ENCODE measurements at places on chromosomes 13 and 19.

- ATAC-seq = no peak
Measured at GRCh38 chr13:20801707-20802106, 27.9 kb upstream of the EEF1AKMT1 start.

DNA sequence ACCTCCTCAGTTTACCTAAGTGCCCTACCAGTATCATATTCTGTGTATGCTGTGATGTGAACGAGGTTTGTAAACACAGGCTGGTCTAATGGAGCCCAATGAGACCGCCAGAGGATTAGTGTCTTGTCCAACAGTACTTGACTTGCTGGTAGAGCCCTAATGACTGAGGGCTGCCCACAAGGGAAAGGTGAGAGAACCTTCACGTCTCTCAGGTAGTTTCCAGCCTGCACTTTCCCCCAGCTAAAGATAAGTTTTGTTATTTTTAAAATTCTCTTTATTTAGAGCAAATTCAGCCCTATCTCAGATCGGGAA is 498 bp upstream of the RBM26 start:
- ATAC-seq = peak; percentile 34

GRCh38 chr19:56110515-56111448 is 10.3 kb downstream of the ZNF787 start:
- ATAC-seq = no peak

DNA sequence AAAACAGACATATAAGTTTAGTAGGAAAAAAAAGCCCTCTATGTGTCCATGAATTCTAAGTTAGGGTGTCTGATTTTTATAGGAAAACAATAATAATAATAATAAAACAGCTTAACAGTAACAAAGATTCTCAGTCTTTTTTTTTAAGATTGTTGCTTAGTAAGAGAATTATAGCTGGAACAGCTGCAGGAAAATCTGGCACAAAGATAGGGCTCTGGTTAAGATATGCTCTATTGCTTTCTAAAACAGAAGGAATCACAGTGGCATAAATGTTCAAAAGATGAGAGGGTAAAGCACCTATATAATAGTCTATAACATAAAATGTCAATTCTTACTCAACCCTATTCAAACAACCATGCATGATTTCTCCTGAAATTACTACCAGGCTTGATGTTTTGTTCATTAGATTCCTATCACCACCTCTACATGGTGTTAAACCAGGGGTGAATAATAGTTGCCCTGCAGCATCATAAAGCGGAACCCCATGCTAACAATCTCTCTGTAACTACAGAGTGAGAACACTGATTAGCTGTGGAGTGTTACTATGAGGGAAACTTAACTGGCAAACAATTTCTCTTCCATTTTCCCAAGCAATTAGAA is 541.4 kb upstream of the MIR17HG start:
- no peak for ATAC-seq

DNA sequence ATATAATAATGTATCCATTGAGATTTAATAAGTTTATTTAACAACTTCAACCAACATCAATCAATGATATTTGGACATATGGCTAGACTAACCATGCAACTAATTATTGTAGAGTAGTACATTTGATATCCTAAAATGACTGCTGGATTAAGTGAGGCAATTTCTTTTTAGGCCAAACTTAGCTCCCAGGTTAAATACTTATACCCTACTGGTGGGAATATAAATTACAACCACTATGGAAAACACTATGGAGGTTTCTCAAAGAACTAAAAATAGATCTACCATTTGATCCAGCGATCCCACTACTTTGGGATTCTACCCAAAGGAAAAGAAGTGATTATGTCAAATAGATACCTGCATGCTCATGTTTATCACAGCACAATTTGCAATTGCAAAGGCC is 345.8 kb downstream of the RBM26 start:
- no peak for ATAC-seq

DNA sequence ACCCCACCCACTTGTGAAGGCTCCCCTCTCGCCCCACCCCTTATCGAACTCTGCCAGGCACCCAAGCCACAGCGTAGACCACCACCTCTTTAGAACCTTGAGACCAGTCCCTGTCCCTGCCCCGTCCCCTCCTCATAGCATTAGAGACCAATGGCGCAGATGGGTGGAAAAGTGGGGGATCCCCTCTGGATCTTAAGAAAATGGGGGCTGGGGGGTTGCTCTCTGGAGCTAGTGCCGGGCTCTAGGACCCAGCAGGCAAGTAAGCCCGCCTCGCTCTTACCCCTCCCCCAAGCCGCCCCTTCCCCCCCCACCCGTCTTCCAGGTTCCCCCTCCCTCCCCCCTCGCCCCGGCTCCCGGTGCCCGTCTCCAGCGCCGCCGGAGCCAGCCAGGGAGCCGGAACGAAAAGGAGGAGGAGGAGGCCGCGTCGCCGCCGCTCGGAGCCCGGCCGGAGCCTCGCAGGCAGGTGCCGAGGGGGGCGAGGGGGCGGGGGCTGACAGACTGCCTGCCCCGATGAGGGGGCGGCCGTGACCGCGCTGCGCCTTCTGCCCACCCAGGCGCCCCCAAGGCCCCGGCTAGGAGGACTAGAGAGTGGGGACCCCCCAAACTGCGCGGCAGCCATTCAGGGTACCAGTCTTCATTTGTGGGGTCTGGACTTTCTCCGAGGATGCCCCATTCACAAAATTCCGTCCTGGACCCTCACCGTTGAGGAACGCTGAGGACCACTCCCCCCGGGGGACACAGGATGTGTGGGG is at the start of gene SPRED3:
SPRED3 (plus strand) TSS at position 349 of the 752 bp plus-strand sequence. CDS start 1,606 bp downstream, outside the sequence.
- peak; percentile 5 for ATAC-seq

DNA sequence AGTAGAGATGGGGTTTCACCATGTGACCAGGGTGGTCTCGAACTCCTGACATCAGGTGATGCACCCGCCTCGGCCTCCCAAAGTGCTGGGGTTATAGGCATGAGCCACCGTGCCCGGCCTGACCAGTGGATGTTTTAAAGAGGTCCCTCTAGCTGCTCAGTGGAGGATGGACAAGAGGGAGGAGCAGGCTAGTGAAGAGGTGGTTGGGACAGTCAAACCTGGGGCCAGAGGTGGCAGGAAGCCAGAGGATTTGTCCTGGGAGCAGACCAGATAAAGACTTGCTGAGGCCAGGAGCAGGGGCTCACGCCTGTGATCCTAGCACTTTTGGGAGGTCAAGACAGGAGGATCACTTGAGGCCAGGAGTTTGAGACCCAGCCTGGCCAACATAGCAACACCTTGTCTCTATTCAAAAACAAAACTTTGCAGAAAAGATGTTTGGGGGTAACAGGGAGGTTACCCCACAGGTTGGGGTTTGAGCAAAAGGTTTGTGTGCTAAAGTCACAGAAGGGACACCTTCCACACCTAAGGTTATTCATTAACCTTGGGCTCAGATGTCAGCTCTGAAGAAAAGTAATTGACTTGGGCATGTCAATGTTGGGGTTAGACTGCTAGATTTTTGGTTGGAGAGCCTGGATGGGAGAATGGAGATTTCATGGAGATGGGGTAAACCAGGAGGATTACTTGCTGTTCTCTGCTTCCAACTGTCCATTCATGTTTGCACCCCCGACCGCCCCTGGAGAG is 9.0 kb downstream of the BCAM start:
- no peak for ATAC-seq

- no peak for ATAC-seq
Measured at GRCh38 chr13:99278200-99278599, 20.0 kb upstream of the GPR18 start.

- no peak for ATAC-seq
Measured at GRCh38 chr13:35760735-35761281, 284.3 kb upstream of the MAB21L1 start.

DNA sequence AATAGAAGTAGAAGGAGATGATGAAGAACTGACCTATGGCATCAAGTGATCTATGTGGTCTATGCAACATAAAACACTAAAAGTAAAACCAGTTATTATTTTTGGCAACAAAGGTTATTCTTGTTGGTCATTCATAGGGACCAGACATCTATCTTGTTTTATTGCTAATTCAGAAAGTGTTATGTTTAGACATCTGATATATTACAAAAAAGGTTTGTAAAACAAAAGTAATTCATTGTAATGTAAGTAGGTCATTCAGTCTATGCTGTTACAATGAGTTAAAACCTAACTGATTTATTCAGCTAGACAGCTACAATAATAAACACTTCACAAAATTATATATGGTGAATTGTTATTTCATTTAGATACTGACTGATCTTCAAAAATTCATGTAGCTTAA is 461.9 kb downstream of the PCDH17 start:
- no peak for ATAC-seq

DNA sequence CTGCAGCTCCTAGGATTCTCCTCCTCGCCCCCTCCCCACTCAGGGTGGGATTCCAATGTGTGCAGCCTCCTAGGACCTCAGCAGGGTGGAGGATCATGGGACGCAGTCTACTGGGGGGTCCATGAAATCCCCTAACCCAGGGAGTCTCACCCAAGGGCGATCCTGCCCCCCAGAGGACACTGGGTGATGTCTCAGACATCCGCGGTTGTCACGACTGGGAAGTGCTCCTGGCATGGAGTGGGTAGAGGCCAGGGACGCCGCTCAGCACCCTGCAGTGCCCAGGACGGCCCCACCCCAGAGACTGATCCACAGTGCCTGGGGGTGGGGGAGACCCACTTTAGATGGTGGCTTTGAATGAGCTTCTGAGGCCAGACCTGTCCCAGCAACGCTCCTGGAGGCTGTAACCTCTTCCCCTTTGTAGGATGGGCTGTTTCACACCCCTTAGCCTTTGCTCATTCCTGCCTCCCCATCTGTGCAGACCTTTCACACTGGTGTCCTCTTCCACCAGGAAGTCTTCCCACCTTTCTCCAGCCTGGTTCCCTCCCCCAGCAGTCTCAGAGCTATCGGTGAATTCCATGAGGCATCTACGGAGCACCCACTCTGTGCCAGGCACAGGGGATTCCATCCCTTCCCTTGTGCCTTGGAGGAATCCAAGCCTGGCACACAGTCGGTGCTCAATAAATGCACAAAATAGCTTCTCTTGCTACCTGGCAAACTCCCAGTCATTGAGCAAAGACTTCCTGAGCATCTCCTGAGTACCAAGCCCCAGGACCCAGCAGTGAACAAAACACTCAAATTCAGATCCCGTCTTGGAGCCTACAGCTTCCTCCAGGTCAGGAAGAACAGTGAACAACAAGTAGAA is 10.5 kb downstream of the SMIM24 start:
- ATAC-seq = peak; percentile 19

- peak; percentile 78 for ATAC-seq
Measured at GRCh38 chr13:43596924-43597598, 189.7 kb downstream of the ENOX1 start.

GRCh38 chr13:43085545-43085944 is 62.2 kb downstream of the DNAJC15 start:
- ATAC-seq = no peak

DNA sequence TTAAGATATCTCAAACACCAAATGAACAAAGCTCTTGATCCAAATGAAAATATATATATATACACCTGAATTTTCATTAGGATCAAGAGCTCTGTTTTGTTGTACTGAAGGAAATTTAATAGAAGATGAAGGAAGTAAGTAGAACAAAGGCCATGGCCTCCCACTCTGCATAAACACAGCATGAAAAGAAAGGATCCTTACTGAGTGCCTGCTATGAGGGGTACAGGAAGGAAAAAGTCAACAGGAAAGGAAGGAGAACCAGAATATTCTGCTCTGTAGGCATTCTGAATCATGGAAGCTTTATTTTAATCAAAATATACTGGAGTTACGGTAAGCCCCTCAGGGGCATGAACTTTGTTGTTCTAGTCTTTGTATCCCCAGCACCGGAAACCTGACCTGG is 22.1 kb downstream of the TMTC4 start:
- ATAC-seq = no peak

DNA sequence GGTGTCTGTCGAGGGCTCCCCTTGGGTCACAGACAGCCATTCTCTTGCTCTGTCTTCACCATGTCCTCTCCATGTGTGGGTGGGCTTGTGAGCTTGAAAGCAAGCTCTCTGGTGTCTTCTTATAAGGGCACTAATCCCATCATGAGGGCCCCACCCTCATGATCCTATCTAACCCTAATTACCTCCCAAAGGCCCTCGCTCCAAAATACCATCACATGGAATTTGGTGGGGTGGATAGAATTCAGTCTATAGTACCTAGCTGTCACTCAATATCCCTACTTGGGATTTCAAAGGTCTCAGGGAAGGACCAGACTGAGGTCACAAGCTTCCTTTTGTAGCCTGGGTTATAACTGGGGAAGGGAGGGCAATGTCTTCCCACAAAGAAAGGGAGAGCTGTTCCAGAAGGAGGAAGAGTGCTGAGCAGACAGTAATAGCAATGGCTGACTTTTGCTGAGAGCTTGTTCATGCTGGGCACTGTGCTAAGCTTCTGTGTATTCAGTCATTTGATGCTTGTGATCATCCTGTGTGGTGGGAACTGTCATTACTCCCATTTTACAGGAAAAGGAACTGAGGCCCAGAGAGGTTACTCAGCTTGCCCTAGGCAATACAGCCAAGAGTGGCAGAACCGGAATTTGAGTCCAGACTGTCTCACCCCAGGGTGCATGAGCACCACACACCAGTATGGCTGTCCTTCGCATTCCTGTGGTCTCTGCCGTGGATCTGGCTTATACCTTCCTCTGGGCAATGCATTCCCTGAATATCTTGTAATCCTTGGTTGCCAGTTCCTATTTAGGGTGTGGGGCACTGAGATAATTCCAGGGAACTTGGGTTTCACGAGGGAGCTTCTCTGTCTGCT is 8.2 kb downstream of the FXYD5 start:
- ATAC-seq = no peak

GRCh38 chr13:79003989-79004898 is 345.3 kb upstream of the OBI1 start:
- ATAC-seq = peak; percentile 71

DNA sequence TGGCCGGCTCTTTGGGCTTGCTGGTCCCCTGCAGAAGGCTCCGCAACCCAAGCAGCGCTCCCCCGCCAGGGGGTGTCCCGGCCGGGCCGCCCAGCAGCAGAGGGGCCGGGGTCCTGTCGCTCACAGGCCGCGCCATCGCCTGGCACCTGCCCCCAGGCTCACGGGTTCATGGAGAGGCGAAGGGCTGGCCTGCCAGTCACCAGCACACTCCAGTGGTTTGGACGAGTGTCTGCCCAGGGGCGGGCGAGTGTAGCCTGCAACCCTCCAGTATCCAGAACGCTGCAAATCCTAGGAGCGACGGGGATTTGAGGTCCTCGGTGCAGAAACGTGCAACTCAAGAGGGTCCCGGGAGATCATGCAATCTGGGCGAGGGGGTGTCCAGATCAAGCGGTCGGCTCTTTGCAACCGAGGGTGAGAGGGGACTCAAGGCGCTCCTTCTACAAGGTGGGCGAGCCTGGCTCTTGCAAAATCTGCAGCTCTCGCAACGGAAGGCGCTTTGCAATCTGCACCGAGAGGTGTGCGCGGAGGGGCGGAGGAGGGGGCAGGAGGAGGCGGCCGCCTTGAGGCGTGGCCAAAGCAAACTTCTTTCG is at the start of gene DBP:
DBP (minus strand) TSS at position 521 of the 590 bp plus-strand sequence; CDS start at position 136, 385 bp downstream.
- ATAC-seq = no peak
